ENCODE measurements at places on chromosomes 11 and 22.

- DNase-seq = no peak
Observed at GRCh38 chr11:134267461-134267860, 8.7 kb upstream of the GLB1L3 start.

GRCh38 chr22:19756288-19757128 lies 4.1 kb upstream of the TBX1 start:
- no peak for DNase-seq

DNA sequence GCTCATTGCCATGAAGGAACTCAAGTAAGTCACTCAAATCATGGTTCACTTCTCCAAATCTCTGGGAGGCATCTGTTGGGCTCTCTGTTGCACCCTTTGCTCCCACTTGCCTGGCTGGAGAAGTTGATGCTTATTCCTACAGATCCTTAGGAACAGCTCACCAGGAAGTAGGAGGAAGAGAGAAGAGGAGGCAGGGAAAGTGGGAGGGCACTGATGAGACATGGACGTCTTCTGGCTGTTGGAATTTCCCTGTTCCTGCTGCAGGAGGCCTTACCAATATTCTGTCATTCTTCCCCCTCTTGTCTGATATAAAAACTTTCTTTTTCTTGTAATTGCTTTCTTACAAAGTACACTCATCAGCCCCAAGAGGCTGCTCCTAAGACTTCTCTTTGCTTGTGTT lies 13.6 kb downstream of the POLR2F start:
- no peak for DNase-seq

GRCh38 chr11:75554258-75555022 lies 7.6 kb upstream of the SERPINH1 start:
- DNase-seq = no peak

GRCh38 chr11:128336203-128336602 lies 251.2 kb downstream of the ETS1 start:
- no peak for DNase-seq
